ENCODE measurements at places on chromosomes 11 and 22.

- H3K36me3 ChIP-seq: no peaks in the 10 kb centered on the region
- H3K4me1 ChIP-seq: peaks cover 35% of the 10 kb centered on the region
- H3K27ac ChIP-seq: no peak overlapping the region
- no peak for DNase-seq
- H3K4me3 ChIP-seq: no peak overlapping the region
These were observed 6.0 kb upstream of the MALAT1 start for GRCh38 chr11:65492637-65493366.

DNA sequence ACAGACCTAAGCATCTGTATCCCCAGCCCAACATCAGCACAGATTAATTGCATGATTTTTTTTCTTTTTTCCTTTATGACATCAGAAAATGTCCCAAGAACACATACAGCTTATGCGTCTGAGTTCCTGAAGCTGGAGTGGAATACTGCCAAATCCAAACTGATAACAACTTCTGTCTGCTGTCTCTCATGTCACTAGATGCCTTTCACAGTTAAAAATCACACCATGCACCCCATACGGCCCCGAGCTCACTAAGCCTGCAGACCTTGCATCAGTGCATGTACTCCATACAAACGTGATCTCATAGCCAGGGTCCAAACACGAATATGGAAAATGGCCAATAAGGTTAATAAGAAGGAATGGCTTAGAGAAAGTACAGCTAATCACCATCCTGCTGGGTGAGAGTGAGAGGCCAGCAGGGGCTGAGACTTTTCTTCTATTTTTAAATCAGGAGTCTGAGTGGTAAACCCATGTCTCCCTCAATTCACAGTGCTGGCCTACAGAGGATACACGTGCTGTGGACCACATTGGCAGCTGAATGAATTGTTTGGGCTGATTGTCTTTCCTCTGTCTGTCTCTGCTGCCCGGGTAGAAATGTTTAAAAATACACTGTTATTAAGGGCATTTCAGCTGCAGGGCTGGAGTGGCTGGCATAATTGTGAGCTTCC lies 350.6 kb upstream of the RAG2 start:
- DNase-seq: no peak
- no peaks in the 10 kb centered on the region for H3K4me1 ChIP-seq
- no peaks in the 10 kb centered on the region for H3K27me3 ChIP-seq
- no peak overlapping the region for H3K4me3 ChIP-seq
- H3K36me3 ChIP-seq: no peaks in the 10 kb centered on the region

GRCh38 chr11:12007769-12008737 lies at the start of gene DKK3:
TSS of gene DKK3 (minus strand) at chr11:12008626. CDS start at chr11:12008582, 44 bp downstream.
- H3K36me3 ChIP-seq: no peaks in the 10 kb centered on the region
- DNase-seq: no peak
- peaks cover 79% of the 10 kb centered on the region for H3K27me3 ChIP-seq

GRCh38 chr11:114815176-114815575 lies 136.8 kb downstream of the NXPE2 start:
- no peak overlapping the region for H3K27ac ChIP-seq
- H3K4me3 ChIP-seq: no peak overlapping the region
- no peaks in the 10 kb centered on the region for H3K27me3 ChIP-seq
- H3K36me3 ChIP-seq: no peaks in the 10 kb centered on the region
- no peak for DNase-seq

GRCh38 chr11:3022300-3022967 lies 30.3 kb upstream of the NAP1L4 start:
- H3K27ac ChIP-seq: peak overlapping the region; percentile 92
- H3K27me3 ChIP-seq: no peaks in the 10 kb centered on the region
- H3K36me3 ChIP-seq: peaks cover 23% of the 10 kb centered on the region
- H3K4me3 ChIP-seq: peak overlapping the region; percentile 75
- peaks cover 49% of the 10 kb centered on the region for H3K4me1 ChIP-seq
- peak; percentile 46 for DNase-seq

- DNase-seq: peak; percentile 72
- peaks cover 5% of the 10 kb centered on the region for H3K4me1 ChIP-seq
- peak overlapping the region; percentile 79 for H3K4me3 ChIP-seq
These were observed 8.7 kb downstream of the PTH start for GRCh38 chr11:13486926-13487660.

- peaks cover 16% of the 10 kb centered on the region for H3K36me3 ChIP-seq
- H3K27ac ChIP-seq: peak overlapping the region; percentile 88
- DNase-seq: no peak
These were observed 12.9 kb upstream of the SORL1-AS1 start for GRCh38 chr11:121465709-121466062.

GRCh38 chr11:60288531-60288930 lies 8.1 kb downstream of the MS4A4A start:
- DNase-seq: no peak
- no peak overlapping the region for H3K4me3 ChIP-seq
- no peaks in the 10 kb centered on the region for H3K4me1 ChIP-seq
- H3K36me3 ChIP-seq: no peaks in the 10 kb centered on the region
- H3K27ac ChIP-seq: no peak overlapping the region

GRCh38 chr11:63445118-63445517 lies 45.8 kb downstream of the PLAAT5 start:
- H3K27me3 ChIP-seq: peaks cover 3% of the 10 kb centered on the region
- no peaks in the 10 kb centered on the region for H3K36me3 ChIP-seq
- no peak overlapping the region for H3K4me3 ChIP-seq
- peaks cover 7% of the 10 kb centered on the region for H3K4me1 ChIP-seq
- H3K27ac ChIP-seq: no peak overlapping the region

DNA sequence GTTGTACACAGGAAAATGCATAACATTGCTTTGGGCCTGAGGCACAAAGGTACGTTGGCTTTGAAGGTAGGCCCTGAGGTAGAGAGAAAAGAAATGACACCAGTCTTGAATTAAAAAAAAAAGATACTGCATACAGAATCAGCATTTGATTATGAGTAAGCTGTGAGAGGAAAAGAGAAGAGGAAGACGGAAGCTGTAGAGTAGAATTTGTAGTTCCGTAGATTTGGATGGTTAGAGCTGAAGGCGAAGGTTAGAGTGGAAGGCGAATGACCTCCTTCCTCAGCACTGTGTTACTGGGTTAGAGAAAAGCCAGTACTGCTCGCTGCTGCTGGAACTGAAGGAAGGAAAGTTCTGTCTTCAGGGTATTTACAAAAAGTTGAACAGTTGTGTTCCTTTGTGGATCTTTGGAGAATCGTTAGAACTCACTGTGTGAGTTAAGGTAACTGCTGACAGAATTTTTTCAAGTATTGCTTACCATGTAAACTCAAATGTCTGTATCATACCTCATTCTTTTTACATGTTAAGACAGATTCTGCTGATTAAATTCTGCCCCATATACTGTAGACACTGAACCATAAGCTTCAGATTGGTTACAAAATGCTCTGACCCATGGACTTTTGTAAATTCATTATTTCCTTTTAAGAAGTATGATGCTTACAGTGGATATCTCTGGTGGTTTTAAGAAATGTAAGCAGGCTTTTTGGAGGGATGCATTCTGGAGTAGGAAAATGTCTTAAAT lies 50.2 kb downstream of the MCAM start:
- DNase-seq: no peak
- peak overlapping the region; percentile 57 for H3K4me3 ChIP-seq
- peak overlapping the region; percentile 85 for H3K27ac ChIP-seq
- peaks cover 6% of the 10 kb centered on the region for H3K36me3 ChIP-seq

GRCh38 chr11:67613960-67614715 lies 7.4 kb downstream of the NDUFV1 start:
- H3K27me3 ChIP-seq: peaks cover 10% of the 10 kb centered on the region
- H3K27ac ChIP-seq: peak overlapping the region; percentile 95
- peak overlapping the region; percentile 81 for H3K4me3 ChIP-seq
- H3K36me3 ChIP-seq: peaks cover 5% of the 10 kb centered on the region

DNA sequence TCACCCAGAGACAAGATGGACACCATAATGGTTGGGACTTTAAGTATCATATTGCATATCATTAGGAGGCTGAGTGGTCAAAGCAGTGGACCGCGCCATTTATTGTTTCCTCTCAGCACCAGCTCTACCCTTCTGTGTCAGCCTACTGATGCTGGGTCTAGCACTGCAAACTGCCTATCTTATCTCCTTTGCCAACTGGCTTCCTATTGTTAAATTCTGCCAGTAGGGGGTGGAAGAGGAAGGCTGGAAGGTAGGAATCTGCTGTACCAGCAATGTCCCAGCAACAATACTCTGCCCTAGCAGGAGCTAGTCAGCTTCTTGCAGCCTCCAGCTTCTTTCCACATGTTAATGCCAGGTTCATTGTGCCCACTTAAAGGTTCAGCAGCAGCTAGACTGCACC lies 367.1 kb upstream of the PDGFD start:
- no peaks in the 10 kb centered on the region for H3K4me1 ChIP-seq
- H3K4me3 ChIP-seq: no peak overlapping the region
- no peaks in the 10 kb centered on the region for H3K36me3 ChIP-seq
- no peak overlapping the region for H3K27ac ChIP-seq
- DNase-seq: no peak
- H3K27me3 ChIP-seq: peaks cover 2% of the 10 kb centered on the region

DNA sequence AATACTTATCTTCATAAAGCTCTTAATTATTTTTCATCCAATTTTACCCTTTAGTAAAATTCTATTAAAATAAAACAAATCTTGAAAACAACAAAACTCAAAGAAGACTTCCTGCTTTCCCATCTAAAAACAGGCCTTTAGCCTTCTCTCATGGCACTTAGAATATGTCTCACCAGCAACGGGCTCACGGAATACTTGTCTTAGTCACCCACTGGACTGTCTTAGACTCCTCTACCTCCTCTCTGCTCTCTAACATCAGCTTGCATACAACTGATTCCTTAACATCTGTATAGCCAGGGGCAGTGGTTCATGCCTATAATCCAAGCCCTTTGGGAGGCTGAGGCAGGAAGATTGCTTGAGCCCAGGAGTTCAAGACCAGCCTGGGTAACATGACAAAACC lies 13.7 kb downstream of the HPS5 start:
- no peaks in the 10 kb centered on the region for H3K27me3 ChIP-seq
- no peak for DNase-seq
- no peak overlapping the region for H3K4me3 ChIP-seq

GRCh38 chr22:44807232-44807631 lies 54.9 kb downstream of the ARHGAP8 start:
- peaks cover 2% of the 10 kb centered on the region for H3K27me3 ChIP-seq
- DNase-seq: no peak
- no peaks in the 10 kb centered on the region for H3K36me3 ChIP-seq
- peaks cover 31% of the 10 kb centered on the region for H3K4me1 ChIP-seq
- no peak overlapping the region for H3K27ac ChIP-seq
- H3K4me3 ChIP-seq: no peak overlapping the region

DNA sequence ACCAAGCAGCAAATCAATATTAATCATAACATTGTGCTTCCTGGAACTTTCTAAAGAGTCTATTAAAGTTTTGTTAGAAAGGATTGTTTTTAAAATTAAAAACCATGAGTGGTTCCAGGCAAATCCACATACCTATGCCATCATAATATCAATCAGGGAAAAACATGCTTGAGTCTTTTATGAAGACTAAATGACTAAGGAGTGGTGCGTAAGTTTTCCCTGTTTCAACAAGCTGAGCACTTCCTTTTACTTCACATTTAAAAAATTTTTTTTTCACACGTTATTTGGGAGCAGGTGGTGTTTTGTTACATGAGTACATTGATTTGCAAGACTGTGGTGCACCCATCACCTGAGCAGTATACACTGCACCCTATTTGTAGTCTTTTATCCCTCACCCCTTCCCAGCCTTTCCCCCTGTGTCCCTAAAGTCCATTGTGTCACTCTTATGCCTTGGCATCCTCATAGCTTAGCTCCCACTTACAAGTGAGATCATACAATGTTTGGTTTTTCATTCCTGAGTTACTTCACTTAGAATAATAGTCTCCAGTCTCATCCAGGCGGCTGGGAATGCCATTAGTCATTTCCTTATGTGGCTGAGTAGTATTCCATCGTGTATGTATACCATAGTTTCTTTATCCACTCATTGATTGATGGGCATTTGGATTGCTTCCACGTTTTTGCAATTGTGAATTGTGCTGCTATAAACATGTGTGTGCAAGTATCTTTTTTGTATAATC lies 1190.3 kb upstream of the RAG2 start:
- no peaks in the 10 kb centered on the region for H3K27me3 ChIP-seq
- no peaks in the 10 kb centered on the region for H3K36me3 ChIP-seq
- no peak overlapping the region for H3K27ac ChIP-seq
- H3K4me1 ChIP-seq: no peaks in the 10 kb centered on the region

DNA sequence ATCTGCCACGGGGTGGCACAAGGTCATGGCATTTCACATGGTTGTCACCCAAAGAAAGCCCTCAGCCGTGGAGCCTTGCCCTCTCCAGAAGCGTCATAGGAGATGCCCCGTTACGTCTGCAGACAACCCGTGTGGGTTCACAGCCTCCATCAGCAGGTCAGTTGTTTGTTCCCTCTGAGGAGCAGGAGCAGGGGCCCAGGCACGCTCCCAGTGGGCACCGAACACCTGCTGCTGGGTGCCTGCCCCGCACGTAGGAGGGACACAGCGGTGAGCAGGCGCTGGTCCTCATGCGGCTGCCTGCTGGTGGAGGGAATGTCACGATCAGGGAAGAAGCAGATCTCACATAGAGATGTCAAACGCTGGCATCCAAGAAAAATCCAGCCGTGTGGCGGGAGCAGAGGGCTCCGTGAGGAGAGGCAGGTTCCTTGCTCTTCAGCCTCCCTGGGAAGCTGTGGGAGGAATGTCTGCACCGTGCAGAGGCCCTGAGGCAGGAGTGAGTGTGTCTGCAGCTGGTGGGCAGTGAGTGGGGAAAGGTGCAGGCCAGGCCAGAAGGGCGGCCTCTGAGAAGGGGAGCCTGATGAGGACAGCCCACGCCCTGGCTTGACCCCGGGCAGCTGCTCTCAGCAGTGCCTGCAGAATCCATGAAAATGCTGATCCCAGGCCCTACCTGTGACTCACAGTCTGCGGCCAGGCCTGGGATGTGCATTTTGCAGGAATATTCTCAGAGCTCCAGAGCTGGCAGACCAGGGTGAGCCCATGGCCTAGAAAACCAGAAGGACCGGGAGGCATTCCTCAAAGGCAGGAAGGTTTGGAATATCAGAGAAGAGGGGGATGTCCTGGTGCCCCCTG lies 36.4 kb upstream of the TH start:
- no peaks in the 10 kb centered on the region for H3K4me1 ChIP-seq
- no peaks in the 10 kb centered on the region for H3K36me3 ChIP-seq
- no peaks in the 10 kb centered on the region for H3K27me3 ChIP-seq
- H3K4me3 ChIP-seq: no peak overlapping the region
- no peak overlapping the region for H3K27ac ChIP-seq
- no peak for DNase-seq

- H3K36me3 ChIP-seq: peaks cover 2% of the 10 kb centered on the region
- H3K27ac ChIP-seq: no peak overlapping the region
- peaks cover 24% of the 10 kb centered on the region for H3K4me1 ChIP-seq
- H3K4me3 ChIP-seq: no peak overlapping the region
- H3K27me3 ChIP-seq: peaks cover 4% of the 10 kb centered on the region
These were observed 3.7 kb upstream of the MIEF1 start for GRCh38 chr22:39498368-39498767.

GRCh38 chr11:123251657-123252344 lies 56.8 kb upstream of the CLMP start:
- DNase-seq: no peak
- H3K27me3 ChIP-seq: peaks cover 35% of the 10 kb centered on the region
- H3K36me3 ChIP-seq: no peaks in the 10 kb centered on the region
- peaks cover 4% of the 10 kb centered on the region for H3K4me1 ChIP-seq
- H3K27ac ChIP-seq: no peak overlapping the region
- H3K4me3 ChIP-seq: no peak overlapping the region
